Stimulated activated CD8-positive, alpha-beta memory T cell treated with anti-CD3 and anti-CD28 coated beads, Interleukin-4, amount 100 ng/mL, for 1 hour (primary cell): ENCODE measurements at places on chromosomes 1 and 21.

- no peak for DNase-seq
Measured at GRCh38 chr21:36203603-36203889, 46.9 kb downstream of the DOP1B start.

GRCh38 chr1:192984080-192984479, 75.1 kb downstream of the UCHL5 start:
- no peak for DNase-seq

DNA sequence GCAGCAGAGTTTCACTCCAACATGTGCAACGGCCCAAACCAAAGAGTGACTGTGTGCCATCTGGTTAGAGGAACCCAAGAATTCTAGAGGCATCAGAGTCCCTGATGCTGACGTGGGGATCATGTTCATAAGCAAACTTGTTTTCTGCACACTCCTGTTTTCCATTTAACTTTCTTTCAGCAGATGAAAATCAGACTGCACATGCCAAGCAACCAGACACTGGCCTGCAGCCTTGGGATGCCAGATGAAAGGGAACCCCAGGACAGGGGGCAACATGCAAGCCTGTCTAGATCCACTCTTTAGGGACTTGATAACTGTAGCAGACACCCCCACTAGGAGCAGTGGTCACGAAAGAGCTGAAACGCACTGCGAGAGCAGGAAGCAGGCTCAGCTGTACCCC, 56.8 kb downstream of the SLC66A1 start:
- no peak for DNase-seq

DNA sequence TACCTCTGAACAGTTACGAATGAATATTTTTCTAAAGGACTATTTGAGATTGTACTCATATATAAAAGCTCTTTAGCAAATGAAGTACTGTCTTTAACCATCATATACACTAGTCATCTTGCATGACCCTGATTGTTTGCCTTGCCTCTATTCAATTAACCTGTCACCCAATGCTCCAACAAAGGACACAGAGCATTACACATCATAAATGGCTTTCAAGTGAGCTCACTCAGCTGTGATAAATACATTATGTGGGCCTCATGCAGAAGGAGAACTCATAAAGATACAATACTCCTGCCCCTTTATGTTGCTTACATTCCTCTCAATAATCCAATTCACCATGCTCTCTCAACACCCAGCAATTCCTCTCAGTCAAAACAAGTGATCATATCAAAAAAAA, 993.0 kb upstream of the PRMT6 start:
- no peak for DNase-seq

DNA sequence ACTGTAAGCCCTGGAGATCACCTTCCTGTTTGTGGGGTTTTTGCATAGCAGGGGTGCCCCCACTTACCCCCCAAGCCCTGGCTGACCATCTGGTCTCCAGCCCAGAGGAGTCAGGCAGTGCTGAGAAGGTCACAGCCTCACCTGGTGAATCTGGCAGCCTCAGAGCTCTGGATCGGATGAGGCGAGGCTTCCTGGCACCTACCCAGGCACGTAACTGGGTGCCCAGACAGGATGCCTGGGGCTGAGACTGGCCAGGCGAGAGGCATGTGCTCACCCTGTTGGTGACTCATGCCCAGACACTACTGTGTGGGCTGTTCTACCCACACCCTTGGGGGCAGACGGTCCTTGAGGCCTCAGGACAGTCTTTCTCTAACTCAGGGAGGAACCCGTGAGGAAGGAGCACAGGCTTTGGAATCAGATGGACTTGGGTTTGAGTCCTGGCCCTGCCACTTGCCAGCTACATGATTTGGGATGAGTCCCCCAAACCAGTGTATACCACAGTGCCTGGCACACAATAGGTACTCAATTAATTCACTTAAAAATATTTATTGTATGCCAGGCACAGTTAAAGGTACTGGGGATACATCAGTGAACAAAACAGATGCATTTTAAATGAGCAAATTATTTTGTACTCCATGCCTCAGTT, 15.1 kb upstream of the PADI3 start:
- no peak for DNase-seq

DNA sequence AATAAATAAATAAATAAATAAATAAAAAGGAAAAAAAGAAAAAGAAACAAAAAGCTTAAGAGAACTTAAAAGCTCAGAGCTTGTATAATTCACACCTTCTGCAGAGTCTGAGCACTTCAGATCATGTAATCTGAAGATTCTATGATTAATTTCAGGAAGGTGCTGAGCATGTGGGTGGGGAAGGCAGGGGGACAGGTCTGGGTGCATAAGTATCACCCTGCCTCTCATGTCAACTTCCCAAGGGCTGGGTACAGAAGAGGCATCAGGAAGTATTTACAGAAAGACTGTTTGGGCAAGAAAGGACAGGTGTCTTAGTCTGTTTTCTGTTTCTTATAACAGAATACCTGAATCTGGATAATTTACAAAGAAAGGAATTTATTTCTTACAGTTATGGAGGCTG, 20.4 kb upstream of the PADI2 start:
- DNase-seq, result no peak

DNA sequence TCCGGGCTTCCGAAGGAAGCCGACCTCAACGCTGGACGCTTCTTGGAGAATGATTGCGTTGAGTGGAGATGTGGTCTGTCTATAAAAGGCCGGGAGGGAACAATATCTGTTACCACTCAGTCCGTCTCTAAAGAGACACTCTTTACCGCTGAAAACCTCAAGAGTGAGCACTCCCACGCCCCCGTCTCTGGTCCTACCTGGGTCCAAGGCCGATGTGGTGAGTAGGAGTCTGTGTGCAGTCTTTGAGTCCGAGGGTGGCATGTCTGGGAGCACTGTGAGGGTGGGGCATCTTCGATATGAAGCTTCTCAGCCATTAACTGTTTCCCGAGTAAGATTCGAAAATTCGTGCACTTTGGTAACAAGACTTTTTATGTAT, 576 bp downstream of the ZFP69 start:
- DNase-seq, result no peak

DNA sequence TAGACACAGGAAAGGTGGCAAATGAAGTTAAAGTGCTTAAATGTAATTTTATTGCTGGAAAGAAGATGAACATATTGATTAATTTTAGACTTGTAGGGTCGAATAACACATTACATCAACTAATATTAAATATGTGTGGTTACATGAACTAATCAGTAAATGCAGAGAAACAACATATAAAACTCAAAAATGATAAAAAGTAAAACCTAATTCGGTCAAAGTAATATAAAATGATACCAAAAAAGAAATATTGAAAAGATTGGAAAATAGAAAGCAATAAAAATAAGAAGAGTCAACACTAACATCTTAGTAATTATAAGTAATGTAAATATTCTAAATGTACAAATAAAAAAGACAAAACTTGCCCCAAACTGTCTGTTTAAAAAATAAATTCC, 43.3 kb downstream of the CD53 start:
- DNase-seq, result no peak

DNA sequence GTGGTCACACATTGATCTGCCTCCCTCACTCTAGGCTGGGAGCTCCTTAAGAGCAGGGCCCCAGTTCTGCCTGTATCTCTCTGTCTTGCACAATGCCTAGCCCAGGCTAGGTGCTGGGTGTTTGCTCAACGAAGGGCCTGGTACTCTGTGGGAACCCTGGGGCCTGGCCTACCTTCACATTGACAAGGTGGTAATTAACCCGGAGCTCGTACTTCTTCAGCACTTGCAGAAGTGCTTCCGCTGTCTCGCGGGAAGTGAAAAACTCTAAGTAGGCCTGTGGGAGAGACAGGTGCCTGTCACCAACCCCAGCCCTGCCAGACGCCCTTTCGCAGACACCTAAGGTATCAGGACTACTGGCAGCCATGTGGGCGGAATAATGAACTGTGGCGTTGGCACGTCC, 13.7 kb downstream of the MTHFR start:
- no peak for DNase-seq

DNA sequence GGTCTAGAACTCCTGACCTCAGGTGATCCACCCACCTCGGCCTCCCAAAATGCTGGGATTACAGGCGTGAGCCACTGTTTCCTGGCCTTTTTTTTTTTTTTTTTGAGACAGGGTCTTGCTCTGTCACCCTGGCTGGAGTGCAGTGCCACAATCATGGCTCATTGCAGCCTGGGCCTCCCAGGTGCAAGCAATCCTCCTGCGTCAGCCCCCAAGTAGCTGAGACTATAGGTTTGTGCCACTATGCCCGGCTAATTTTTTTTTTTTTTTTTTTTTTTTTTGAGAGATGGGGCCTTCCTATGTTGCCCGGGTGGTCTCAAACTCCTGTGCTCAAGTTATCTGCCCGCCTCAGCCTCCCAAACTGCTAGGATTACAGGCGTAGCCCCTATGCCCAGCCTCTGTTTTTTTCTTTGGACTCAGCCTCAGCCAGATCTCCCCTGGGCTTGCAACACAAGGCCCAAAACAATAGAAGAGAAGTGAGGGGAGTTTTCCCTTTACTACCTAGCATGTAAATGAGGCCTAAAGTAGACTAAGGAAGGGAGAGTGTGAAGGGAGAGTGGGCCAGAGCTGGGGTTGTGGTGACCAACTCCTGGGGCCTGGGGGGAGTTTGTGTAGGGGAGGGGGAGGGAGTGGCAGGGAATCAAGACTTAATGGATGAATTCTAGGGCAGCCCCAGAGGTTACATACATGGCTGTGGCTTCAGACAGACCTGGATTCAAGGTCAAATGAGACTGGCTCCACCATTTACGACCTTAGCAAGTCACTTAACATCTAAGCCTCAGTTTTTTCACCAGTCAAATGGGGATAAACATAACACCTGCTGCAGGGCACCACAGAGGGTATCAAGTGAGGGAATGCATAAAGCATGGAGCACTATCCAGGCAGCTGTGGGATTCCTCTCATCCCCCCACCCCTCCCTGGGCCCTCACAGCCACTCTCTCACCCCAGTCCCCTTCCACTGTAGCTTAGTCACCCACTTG, 1.6 kb upstream of the CD52 start:
- DNase-seq, result no peak

DNA sequence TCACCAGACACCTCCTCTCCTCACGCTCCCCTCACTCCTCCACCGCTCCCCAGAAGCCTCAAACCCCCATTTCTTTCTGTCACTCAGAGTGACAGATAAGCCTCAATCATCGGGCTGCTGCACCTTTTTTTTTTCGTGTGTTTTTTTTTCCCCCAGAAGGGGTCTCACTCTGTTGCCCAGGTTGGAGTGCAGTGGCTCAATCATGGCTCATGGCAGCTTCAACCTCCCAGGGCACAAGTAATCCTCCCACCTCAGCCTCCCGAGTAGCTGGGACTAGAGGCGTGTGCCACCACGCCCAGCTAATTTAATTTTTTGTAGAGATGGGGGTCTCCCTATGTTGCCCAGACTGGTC, 1.2 kb upstream of the TMPRSS2 start:
- no peak for DNase-seq

GRCh38 chr1:48683839-48684238, 92.9 kb downstream of the BEND5 start:
- no peak for DNase-seq

DNA sequence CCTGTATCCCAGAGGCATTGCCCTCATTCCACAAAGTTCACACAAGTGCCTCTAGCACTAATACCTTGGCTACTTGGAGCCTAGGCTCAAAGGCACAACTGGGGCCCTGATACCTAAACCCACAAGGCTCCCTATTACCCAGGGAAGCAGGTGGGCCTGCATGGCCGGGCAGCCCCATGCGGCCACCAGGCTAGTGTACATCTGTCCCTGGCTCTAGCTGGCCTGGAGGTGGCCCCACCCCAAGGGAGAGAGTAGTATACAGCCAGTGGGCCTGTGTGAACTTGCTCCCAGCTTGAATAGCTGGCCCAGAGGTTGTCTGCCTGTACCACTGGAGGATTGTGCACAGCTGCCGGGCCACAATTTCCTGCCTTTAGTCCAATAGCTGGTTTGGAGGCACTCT, 52.2 kb downstream of the USP25 start:
- no peak for DNase-seq

DNA sequence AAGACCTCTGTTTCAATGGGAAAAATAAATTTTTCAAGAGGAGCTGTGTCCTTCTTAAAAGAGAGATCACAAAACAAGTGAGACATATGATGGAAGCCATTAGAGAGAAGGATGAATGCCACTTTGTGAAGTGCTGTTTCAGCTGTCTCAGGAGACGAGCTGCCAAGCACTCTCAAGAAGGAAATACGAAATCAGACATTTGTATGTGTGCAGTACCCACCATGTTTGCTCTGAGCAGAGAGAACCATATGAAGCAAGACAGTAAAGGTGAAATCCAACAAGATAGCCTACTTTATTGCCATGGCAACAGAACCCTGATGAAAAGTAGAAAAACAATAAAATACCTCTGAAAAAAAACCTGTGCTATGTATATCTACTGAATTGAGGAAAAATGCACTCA, 168.1 kb downstream of the AMY1C start:
- DNase-seq, result no peak

- DNase-seq, result no peak
Measured at GRCh38 chr1:7589774-7590425, 181.2 kb upstream of the VAMP3 start.

DNA sequence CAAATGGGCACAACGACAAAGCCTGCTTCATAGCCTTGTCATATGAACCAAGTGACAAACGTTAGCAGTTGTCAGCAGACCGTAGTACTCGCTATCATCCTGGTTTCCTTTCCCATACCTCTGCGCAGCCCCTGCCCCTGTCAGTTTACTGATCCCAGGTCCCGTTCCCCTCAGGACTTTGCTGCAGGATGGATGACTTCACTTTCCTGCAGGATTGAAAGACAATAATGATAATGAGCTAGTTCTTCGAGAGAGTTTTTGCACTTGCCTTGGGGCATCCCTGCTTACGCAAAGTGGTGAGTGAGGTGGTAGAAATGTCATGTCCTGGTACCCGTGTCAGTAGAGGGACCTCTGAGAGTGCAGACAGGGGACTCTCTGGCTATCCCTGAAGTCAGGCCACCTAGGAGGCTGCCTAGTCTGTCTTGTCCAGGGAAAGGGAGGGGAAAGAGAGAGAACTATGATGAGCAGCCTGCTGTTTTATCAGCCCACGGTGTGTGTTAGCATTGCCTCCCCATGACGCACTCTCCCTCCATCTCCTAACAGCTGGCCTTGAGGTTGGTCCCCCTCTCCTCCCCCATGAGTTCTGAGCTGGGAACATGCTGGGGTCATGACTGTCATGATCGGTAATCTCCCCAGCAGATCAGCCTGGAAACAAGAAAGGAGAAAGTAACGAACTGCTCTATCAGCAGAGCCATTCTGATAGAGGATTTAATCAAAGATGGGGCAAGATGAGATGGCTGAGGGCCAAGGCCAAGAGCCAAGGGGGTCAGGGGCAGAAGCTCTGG, 53.7 kb downstream of the ELK4 start:
- no peak for DNase-seq

DNA sequence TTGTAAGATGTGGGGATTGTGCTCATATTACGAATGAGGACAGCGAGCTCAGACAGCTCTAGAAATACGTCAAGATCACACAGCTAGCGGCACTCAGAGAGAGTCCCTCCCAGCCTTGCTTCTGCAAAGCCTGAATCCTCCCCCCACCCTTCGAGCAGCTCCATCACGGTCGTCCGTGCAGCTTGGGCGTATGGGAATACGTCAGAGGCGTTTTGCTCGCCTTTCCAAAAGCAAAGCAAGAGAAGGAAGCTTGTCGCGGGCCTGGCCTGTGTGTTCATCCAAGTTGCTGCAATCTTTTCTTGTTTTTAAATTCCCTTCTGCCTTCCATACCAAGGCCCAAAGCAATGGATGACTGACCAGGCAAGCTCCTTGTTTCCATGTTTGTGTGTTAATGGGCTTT, 125.5 kb upstream of the IRF2BP2 start:
- no peak for DNase-seq

GRCh38 chr1:223018534-223018933, 124.5 kb downstream of the TLR5 start:
- DNase-seq, result no peak

GRCh38 chr1:27144920-27145661, 9.8 kb downstream of the SLC9A1 start:
- DNase-seq, result no peak
